ENCODE measurements at places on chromosomes 3 and 15.

DNA sequence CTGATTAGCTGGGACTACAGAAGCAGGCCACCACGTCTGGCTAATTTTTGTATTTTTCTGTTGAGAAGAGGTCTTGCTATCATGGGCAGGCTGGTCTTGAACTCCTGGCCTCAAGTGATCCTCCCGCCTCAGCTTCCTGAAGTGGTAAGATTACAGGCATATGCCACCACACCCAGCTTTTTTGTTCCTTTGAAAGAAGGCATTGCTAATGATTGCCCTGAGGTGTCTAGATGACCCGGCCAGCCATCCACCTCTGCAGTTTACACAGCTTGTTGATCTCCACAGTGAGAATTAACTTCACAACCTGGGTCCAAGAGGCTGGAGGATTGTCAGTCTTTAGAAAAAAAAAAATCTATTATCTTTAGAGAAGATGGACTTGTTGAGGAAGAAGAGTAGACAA, 58.7 kb downstream of the SMAD3 start:
- no peak for DNase-seq

- no peak for DNase-seq
Observed at GRCh38 chr15:91110407-91110806, 10.3 kb downstream of the SV2B start.

GRCh38 chr3:34068505-34068904, 270.1 kb downstream of the PDCD6IP start:
- no peak for DNase-seq

DNA sequence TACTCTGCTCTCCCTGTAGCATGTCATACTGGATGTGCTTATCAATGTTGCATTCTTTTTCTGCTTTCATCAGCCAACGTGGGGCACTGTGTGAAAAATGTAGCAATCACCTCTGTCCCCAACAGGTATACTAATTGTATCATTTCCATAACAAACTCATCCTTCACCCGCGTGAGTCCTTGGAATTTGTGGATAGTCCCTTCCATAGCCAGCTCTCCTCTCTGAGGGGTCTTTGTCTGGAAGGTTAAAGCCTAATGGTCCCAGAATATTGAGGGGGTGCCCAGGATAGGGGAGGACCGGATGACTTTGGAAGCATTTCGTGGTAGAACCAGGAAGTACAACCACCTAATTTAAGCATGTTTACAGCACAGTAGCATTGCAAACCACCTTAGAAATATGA, 124.6 kb downstream of the FOXB1 start:
- no peak for DNase-seq

DNA sequence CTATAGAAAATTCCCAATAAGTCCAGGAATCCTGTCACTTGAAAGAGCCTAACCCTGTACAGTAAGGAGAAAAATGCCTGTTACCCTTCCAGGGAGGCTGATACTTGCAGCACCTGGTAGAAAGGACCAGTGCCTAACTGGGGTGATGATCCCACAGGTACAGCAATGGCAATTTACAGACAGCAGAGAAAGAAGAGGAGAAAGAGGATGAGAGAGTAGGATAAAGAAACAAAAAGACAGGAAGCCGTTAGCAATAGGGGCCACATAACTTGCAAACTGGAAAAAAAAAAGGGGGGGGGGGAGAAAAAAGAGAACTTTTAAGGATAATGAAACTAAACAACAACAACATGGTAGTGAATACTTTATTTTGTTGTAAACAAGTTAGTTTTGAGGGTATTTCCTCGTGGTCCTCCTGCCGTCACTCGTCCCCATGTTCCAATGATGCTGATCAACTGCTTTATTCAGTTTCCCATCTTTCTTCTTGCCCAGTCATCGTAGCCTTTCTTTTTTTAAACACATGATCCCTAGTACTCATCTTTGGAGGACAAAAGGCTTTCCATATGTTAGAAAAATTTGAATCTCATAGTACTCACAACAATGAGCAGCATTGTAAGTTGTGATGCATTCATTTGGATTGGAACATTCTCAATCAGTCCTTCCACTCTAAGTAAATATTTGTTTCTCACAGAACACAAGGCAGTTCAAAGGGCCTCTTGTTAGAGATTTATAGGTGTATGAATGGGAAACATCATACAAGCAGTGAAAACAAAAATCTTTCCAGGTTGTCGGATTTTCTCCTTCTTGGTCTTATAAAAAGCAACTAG, 8.6 kb downstream of the TM4SF1 start:
- no peak for DNase-seq
